SK-N-SH (cell line): ENCODE measurements at places on chromosomes 2 and 18.

DNA sequence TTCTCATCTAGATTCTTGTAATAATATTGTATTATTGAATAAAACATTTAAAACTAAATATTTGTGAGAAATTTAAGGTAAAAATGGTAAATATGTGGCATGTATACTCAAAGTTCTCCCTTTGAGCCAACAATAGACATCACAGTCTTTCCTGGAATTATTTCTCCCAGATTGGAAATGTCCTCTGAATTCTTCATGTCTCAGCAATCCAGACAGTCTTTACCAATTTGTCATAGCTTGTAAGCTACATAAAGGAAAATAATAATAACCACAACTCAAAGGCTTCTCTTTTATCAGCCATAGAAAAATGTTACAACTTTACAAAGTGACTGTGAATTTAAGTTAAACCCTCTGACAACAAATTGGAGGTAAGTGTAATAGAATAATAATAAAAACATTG, 784.9 kb downstream of the EPHA4 start:
- no peak for DNase-seq

DNA sequence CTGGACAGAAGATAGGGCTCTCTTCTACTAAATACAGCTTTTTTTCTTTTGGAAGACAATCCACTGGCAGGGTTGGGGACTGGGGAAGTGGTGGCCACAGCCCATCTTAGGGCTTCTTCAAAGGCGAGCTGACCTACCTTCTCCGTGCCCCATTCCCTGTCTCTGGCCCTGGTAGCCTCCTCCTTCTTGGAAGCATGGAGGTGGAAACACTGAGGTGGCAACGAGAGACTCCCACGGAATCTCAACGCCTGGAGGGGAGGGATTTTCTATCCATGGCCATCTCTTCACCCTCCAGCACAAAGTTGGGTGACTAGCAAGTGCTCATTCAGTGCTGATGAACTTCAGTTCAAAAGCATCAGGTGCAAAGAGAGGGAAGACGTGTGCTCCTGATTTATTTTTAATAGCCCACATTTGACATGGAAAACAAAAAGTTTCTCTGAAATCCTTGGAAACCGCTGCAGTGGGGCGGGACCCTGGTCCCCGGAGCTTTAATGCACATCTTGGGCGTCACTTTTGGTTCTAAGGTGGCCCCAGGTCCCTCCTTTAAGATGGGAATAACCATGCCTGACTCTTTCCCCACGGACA, 633 bp upstream of the ARMC9 start:
- DNase-seq = no peak

- peak; percentile 70 for DNase-seq
These were observed 41.0 kb downstream of the UNC50 start for GRCh38 chr2:98649135-98649991.

DNA sequence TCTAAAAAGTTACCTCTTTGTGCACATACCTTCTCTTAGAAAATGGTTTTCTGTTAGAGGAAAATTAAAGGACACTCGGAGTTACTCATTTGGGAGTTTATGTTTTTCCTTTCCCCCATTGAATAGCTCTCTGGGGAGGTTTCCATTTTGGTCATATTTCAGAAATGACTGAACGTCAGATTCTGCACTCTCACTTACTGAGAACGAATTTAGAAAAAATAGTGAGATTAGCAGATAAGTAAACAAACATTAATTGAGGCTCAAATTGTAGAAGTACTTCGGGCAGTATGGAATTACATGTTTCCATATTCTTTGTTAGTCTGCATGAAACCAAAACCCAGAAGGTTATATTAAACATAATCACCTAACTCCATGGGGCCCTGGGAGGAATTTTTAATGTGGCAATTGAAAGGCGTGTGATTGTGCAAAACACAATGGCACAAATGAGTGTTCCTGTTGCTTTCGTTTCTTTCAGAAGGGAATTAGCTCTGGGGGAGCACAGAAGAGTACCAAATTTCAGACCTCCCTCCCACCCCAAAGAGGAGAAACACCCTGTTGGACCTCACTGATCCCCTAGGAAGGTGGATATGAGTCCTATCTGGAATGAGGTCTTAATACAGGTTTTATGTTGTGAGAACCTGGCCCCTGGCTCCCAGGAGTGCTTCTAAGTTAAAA, 212.3 kb downstream of the BCL2 start:
- DNase-seq = no peak

DNA sequence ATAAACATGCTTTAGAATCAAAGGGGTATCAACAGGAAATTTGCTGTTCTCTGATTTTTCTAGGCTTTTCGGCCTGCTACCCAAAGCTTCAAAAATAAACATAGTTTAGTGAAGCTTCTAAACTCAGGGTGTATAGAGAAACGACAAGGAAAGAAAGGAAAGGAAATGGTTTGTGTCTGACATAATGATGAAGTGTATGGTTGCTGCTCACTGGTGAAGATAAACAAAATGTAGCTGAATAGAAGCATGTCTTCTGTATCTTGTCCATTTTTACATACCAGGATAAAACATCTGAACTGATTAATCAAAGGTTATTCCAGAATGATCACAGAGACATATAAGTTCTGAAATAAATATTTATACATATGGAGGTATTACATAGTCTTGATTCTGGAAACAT, 1324.6 kb upstream of the NRXN1 start:
- no peak for DNase-seq

DNA sequence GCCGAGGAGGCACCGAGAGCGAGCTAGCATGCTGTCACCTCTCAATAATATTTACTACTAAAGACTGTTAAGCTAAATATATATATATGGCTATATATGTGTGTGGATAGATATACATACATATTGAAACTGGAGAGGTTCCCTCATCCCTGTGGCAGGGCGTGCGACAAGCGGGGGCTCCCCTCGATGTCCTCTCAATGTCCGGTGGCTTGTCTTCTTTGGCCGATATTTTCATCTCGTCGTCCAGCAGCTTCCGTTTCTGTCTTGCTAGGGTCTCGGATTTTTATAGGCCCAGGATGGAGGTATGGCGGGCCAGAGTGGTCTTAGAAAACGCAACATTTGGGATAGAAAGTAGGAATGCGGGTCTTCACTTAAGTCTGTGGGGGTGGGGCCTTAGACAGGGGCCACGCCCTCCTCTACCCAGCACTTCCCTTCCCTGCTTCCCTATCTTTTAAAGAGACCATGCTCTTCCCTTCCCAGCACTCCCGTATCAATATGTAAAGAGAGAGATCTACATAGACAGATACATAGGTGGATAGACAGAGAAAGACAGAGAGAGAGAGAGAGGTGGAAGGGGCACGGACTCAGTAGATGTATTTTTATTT, 866.8 kb downstream of the DSC3 start:
- no peak for DNase-seq

DNA sequence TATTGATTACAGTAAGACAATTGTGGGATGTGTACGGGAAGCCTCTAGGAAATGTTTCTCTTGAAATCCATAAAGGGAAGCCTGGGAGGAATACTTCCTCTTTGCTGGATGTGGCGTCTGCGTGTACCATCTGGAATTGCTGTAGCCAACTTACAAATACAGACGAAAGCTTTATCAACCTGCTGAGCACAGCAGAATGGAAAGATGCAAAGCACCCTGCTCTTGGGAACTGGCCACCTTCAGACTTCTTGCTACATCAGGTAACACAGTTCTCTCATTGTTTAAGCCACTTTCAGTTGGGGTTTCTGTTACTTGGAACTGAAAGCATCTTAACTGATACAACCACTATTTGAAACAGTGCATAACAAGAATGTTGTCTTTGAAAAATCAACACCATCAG, 213.8 kb downstream of the HRH4 start:
- DNase-seq = no peak

- DNase-seq = no peak
These were observed 76.4 kb upstream of the ITGA6 start for GRCh38 chr2:172350839-172351479.

GRCh38 chr2:165192729-165193128, 11.1 kb downstream of the SCN3A start:
- DNase-seq = no peak

GRCh38 chr2:216086207-216086893, 4.6 kb downstream of the TMEM169 start:
- no peak for DNase-seq

DNA sequence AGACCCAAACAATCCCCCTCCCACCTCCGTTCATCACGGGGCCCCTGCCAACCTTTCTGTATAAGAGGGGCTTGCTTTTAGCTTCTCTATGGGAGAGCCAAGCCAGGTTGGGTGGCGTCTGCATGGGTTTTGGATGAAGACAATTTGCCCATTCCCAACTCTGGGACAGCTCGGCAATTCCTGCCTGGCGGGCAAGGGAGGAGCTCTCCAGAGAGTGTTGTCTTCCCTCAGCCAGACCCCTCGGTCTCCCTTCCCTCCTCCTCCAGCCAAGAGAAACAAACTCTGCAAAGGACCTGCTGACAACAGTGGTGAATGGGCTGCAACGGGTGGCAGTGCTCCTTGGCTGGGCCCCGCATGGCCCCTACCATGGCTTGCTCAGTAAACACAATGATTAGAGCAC, 267.2 kb upstream of the HDAC4 start:
- no peak for DNase-seq

DNA sequence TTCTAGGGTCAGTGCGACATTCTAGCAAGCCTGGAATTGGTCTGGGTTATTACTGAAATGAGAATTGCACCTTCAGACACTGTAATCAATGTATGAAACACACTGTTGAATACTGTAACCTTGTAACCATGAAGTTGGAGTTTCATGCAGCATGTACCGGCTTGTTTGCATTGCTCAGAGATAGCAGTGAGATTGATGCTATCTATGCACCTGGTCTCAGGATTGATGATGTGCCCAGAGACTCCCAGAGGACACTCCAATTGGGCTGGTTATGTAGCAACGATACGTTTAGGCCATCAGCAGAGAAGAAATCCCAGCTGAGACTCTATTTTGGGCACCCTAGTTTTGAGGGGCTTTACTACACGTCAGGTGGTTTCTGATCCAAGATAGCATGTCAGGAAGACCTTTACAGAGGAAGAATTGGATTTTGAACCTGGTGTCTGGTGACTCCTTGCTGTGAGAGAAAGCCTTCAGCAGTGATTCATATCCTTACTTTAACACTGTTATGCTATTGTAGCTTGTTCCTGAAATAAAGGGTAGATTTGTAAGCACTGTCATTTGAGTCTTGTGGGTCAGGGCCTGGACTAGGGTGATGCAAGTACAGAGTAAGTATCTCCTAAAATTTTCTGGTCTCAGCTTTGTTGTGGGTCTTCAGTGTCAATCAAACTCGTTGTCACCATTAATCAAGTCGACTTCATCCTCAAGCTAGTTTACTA, 305.1 kb upstream of the GULP1 start:
- no peak for DNase-seq

DNA sequence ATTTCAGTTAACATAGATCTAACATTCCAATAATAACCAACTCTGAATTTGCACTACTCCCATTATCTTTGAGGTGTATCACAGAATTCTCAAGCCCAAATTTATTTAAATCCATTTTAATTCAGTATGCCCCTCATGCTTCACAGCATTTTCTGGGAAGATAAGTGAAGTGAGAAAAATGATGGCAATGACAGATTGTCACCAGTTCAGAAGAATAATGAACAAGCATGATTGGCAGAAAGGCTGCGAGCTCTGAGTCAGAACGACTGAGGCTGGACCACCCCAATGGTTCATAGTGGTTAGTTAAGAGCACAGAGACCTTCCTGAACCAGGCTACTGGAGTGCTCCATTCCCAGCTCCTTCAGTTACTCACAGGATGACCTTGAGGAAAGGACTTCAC, 4.9 kb downstream of the SPRED2 start:
- no peak for DNase-seq

GRCh38 chr2:143284087-143284675, 155.0 kb downstream of the ARHGAP15 start:
- DNase-seq = peak; percentile 16

DNA sequence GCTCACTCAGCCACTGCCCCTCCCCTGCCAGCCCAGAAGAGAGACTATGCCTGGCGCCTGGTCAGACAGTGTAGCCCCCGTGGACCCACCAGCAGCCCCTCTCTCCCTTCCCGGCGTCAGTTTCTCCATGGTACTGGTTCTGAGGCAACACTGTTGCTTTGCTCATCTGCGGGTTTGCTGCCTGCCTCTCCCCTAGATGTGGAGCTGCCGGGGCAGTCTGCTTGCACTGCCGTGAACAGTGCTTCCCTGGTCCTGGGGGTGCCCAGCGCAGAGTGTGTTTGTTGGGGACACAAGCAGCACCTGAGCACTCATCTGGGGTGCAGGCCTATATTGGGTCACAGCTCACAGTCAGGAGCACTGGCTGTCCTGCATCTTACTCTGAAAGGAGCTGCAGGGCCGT, 309.9 kb downstream of the NDUFA10 start:
- DNase-seq = no peak

GRCh38 chr2:118855451-118856279, 8.2 kb upstream of the EN1 start:
- peak; percentile 93 for DNase-seq

- DNase-seq = no peak
These were observed 332.8 kb downstream of the TXNL1 start for GRCh38 chr18:56305583-56305982.

- no peak for DNase-seq
These were observed 58.1 kb upstream of the NCK2 start for GRCh38 chr2:105686588-105686987.

- peak; percentile 64 for DNase-seq
These were observed at the start of gene NXPH2 for GRCh38 chr2:138779781-138780445. Gene NXPH2, minus strand, starts transcription at chr2:138780390. Its CDS starts 149 bp downstream, at chr2:138780241.

DNA sequence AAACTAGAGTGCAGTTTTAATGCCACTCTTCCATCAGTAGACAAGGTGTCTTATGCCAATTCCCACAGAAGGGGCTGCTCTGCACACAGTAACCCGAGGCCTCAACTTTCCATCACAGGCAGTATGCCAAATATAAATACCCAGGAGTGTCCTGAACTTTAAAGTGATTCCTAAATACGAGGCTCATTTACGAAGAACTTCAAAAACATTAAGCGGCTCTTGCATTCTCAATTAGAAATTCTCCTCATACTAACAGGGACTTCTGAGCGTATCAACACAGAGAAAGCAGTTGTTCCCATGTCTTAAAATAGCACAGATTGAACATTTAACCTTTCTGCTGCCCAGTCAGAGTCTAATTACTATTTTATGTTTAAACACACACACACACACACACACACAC, 638.6 kb downstream of the ERBB4 start:
- DNase-seq = no peak

DNA sequence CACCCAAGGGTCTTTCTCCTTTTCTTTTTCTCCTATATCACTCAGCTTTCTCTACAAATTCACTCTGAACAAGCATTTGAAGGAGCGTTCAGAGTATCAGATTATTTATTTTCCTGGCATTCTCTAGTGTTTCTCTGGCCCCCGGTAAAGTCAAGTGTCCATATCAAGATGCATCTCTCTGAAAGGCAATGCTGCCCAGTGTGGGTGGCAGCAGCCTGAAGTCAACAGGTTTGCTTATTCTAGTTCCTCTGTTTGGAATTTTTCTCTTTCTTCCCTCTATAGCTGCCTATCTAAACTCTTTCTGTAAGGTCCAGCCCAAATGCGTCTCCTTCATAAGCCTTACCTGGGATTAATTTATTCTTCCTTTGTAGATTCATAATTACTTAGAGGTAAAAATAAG, 526.2 kb upstream of the TNP1 start:
- DNase-seq = no peak
